ENCODE measurements at places on chromosomes 6 and 20.

DNA sequence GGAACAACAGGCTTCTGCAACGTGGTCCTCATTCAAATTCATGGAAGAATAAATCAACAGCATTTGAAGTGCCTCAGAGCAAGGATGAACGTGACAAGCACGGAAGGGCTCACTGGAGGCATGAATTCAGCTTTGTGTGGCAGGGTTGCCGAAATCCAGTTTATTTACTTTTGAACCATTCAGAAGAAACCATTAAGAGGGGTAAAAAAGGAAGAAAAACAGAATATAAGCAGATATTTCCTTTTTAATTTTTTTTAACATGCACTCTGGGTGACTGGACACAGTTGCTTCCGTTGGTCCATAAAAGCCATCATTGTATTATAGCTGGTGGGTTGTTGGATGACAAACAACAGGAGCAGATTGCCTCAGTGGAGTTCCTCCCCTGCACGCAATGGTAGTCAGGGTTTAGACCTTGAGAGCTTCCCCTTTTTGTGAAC is 17.3 kb upstream of the SNRPB2 start:
- no peak for DNase-seq

GRCh38 chr6:152236370-152237097 is 400.6 kb downstream of the SYNE1 start:
- DNase-seq, result no peak

GRCh38 chr20:62745279-62745951 is 36.8 kb downstream of the NTSR1 start:
- peak; percentile 53 for DNase-seq

GRCh38 chr6:38481851-38482250 is 157.9 kb downstream of the BTBD9 start:
- DNase-seq, result no peak

GRCh38 chr6:138722425-138723371 is 50.9 kb upstream of the CCDC28A start:
- DNase-seq, result no peak

DNA sequence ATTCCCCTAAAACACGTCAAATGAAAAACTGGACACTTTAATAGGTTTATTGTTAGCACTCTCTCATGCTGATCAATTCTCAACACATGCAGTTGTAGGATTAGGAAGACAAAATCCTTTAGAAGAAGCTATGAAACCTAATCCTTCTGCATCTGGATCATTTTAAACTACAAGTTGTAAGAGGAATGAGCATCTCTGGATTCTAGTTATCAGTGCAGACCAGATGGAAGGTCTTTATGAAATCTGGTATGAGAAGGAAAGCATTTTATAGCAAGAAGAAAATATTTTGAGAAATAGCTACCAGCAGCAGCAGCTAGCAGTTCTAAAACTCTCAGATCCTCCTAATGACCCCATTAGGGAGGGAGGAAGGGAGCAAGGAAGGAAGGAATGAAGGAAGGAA is 4.1 kb downstream of the HTR1E start:
- DNase-seq, result no peak

DNA sequence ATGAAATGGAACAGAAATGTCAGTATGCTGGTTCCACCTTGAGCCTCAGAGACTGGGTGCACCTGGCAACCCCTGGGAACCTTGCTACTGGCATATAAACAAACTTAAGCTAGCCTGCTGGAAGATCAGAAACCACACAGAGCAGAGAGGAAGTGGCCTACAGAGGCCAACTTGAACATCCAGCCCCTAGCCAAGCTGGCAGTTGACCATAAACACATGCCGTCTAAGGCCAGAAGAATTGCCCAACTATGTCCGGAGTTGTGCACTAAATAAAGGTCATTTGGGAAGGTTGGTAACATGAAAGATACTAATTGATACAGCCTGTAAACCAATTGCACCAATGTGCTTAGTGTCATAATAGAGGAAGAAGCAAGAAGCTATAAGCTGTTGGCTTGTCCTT is 266.6 kb upstream of the BTBD3 start:
- no peak for DNase-seq

DNA sequence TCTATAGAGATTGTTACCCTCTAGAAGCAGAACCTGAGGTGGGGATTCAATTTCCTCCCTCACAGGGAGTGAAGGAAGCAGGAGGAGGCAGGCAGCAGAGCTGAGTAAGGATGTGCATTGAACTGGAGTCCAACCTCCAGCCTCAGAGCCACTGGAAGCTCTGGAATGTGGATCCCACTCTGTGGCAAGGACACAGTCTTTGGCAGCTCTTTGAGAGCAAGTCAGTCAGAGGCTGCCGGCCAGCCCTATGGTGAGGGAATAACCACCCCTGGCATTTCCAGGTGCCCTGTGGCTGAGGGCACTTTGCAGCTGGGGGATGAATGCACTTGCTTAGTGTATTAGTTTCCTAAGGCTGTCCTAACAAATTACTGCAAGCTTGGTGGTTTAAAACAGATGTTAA is 37.2 kb downstream of the EBF4 start:
- no peak for DNase-seq

GRCh38 chr6:29953686-29954085 is 11.4 kb downstream of the HLA-A start:
- DNase-seq, result no peak

- DNase-seq, result no peak
Observed at GRCh38 chr20:8133310-8133768, 1.3 kb downstream of the PLCB1 start.

- no peak for DNase-seq
Observed at GRCh38 chr6:25312703-25313102, 33.5 kb downstream of the CARMIL1 start.

DNA sequence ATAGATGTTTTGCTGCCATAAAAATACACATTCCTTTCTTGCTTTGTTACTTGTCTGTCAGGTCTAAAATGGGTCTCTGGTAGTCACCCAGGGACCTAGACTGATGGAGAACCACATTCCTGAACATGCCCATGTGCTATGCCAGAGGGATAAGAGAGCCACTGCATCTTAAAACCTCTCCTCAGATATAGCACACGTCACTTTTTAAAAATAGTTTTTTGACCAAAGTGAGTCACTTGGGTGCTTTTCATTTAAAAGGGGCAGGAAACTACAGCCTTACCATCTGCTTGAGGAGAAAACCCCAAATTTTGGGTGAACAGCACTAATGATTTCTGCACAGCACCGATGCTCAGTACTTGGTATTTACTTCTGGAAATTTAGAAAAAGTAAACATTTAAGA is 197.8 kb downstream of the OGFRL1 start:
- DNase-seq, result no peak

DNA sequence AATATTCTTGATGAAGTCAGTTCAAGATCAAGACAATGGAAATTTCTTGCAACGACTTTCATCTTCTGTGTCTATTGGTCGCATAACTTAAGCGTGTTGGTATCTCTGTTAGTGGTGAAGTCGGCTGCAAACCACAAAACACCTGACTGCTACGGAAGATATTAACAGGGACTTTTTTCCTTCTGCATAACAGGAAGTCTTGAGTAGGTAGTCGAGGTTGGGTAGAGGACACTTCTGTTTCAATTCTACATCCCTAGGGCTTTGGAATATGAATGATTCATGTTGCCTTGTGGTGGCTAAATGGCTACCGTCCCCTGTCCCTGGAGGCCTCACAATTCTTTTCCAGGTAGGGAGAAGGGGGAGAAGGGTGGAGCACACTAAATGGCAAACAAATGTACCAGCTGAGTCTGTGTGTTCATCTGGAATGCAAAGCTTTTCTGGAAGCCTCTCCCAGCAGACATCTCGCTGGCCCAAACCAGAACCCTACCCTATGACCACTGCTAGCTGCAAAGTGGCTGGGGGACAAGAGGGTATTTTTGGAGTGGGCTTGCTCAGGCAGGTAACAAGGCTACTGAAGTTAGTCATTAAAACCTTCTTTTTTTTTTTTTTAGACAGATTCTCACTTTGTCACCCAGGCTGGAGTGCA is 34.6 kb upstream of the NKX2-2 start:
- DNase-seq, result no peak

DNA sequence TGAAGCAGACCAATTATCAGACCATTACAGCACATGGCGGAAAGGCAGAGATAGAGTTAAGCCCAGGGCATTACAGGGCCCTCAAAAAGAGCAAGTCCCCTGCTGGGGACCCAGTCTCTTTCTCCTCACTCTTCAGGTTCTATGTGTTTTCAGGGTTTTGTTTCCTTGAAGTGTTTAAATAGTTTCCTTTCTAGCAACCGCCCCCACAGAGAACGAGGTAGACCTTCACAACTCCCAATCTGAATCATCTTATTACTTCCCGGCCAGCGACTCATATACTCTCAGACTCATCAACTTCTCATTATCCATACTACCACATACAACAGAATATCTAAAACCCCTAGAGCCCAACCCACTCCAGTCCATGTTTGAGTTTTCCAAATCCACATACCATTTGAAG is 526.6 kb upstream of the ARID1B start:
- DNase-seq, result no peak
